ENCODE measurements at places on chromosomes 6 and 20.
A peak's percentile ranks its signal among the peaks of the same experiment; 100 is the strongest.

- DNase-seq, result no peak
Measured at GRCh38 chr6:105091140-105091829, 88.5 kb downstream of the POPDC3 start.

GRCh38 chr20:38147163-38147562 lies 17.9 kb downstream of the TGM2 start:
- DNase-seq, result no peak

- DNase-seq, result no peak
Measured at GRCh38 chr6:91573826-91574416, 987.0 kb upstream of the MAP3K7 start.

DNA sequence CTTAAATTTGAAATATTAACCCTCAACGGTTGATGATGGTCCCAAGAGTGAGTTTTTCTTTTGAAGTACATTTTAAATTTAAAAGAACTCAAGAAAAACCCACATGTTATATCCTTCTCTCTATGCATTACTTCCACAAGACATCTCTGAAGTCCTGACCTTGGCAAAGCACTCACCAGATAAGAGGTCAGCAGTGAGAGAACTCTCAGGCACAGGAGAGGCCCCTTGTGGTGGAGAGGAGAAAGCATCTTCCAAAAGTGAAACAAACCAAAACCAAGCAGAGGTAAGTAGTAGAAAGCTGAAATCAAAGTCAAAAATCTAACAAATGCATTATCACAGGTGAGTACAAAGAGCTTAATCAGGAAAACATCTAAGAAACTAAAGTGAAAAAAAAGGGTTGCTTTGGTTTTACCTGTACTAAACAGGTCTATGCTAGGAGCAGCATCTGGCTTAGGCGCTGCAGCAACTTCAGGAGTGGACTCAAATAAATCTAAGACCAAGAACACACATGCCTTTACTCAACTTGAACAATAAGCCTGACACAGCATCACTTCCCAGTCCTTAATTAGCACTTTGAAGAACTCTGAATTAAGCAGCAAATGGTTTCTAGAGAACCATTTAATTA lies 80.5 kb downstream of the PRSS35 start:
- peak; percentile 1 for DNase-seq

DNA sequence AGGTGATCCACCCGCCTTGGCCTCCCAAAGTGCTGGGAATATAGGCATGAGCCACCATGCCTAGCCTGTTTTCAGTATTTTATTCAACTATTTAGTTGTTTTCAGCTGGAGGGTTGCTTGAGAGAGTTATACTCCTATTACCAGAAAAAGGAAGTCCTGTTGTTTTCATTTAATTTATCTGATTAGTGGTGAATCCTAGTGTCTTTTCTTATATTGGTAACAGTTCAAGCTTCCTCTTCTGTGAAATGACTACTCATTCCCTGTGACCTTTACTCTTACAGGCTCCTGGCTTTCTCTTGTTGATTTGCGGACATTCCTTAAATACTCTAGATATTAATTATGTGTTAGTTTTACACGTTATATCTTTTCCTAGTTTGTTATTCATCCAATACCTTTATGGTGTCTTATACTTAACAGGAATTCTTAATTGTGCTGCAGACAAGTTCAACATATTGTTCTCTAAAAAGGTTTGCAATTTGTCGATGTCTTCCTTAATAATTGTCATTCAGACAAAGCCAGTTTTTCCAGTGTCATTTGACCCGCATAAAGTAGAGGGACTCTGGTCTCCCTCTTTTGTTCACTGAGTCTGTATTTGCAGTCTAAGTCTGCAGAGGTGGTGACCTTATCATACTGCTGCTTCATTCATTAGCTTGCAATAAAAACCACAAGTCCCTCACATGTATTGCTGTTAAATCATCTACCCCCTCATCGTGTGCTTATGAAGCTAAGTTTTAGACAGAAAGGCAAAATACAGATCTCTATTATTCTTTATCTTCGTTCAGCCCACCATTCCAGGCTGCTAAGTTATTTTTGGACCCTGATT lies 51.4 kb downstream of the ZBTB9 start:
- DNase-seq, result no peak

GRCh38 chr6:23713211-23713610 lies 412.8 kb upstream of the NRSN1 start:
- DNase-seq, result no peak

DNA sequence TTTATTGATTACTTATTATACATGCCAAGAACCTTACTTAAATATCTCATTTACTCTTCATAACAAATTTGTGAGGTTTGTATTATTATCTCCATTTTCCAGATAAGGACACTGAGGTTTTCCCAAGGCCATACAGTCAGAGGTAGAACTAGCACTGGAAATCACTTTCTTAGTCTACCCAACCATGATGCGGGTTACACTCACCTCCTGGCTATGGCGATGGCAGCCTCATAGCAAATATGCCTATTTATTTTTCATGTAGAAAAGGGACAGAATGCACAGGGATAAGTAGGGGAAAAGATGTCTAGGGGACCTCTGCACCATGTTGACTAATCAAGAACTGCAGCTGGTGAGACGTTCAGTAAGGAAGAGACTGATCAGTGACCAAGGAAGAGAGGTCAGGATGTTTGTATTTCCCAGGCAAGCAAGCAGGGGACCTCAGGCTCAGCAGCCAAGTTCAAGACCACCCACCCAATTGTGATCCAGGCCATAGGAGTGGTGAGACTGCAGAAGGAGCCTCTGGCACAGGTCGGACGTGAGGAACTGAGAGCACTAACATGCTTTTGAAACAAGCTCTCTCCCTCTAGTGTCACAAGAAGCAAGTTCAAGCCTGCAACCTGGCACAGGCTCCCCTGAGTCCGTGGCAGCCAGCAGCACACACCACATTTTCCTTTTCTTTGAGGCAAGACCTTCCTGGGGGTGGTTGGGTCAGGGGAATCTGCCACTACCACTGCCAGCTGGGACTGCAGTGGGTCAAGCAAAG lies 97.8 kb downstream of the GMPR start:
- DNase-seq, result no peak

GRCh38 chr6:150685860-150686259 lies 86.2 kb downstream of the PLEKHG1 start:
- DNase-seq, result no peak

GRCh38 chr6:167703781-167704180 lies 122.9 kb upstream of the AFDN start:
- no peak for DNase-seq

- DNase-seq, result no peak
Measured at GRCh38 chr20:8213831-8214587, 81.9 kb downstream of the PLCB1 start.

DNA sequence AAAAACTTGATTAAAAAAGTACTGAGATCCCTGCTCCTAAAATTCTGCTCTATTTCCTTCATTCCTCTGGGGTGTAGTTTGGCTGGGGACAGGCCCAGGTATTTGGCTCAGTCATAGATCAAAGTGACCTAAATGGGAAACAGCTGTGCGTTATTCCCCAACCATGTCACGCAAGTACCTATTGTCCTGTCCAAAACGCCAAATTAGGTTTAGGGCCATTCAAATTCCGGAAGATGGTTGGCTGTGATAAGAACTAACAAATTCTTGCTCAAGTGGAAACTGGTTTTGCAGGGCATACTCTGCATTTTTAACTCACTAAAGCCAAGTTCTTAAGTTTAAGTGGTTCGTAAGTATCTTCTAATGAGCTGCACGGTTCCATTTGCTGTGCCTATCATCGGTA lies 147.6 kb upstream of the TMEM170B start:
- no peak for DNase-seq

DNA sequence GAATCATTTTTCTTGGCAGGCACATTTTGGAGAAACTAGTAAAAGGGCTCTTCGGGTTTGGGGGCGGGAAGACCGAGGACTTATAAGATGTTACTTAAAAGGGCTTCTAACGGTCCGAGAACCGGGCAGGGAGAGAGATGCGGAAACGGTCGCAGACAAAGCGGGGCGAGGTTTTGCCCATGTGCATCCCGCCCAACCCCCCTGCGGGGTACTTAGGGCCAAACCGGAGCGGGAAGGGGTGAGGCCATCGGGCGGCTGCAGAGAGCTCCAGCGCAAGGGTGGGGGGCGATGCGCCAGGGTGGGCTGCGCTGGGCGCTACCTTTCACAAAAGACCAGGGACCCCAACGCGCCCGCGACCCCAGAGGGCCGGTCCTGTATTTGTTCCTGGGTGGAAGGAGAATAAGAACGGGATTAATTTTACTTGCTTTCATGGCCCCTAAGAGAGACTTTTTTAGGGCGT lies 616 bp downstream of the TUBB start:
- DNase-seq, result peak; percentile 49

- no peak for DNase-seq
Measured at GRCh38 chr6:150567380-150567779, 32.3 kb upstream of the PLEKHG1 start.

GRCh38 chr6:152428126-152428525 lies 209.0 kb downstream of the SYNE1 start:
- no peak for DNase-seq

- DNase-seq, result peak; percentile 85
Measured at GRCh38 chr6:3139090-3139903, 18.0 kb downstream of the TUBB2A start.

DNA sequence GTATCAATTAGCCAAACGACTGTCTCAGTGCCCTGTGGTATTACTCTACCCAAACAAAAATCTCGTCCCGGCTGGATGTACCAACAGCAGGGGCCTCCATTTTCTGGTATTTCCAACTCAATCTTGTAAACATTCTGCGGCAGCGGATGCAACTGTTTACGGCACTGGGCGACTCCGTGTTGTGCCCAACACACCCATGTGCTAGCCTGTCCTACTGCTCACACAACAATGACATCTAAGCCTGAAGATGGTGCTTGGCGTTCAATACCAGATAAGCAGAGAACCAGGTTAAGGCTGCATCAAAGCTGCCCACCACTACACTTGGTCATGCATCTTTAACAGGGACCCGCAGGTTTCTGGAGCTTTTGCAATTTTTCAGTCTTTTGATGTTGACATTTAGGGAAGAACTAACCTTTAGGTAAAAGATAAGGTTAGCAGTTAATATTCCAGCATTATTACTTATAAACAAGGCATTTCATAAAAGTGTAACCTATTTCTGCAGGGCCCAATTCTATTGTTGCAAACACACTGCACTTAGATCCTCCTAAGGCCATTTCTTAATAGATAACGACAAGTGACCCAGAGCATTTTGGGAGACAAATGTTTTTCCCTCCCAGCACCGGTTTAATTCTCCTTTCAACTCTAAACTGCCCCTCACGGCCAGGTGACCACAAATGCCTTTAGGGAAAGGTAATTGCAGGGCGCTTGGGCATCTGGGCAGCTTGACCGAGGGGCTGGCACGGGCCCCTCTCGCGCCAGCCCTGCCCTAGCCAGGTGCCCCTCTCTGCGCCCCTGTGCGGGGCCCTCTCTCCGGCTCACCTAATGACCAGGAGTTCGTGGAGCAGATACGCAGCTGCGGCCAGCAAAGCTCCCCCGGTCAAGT lies 945 bp downstream of the FAXC start:
- DNase-seq, result peak; percentile 12

DNA sequence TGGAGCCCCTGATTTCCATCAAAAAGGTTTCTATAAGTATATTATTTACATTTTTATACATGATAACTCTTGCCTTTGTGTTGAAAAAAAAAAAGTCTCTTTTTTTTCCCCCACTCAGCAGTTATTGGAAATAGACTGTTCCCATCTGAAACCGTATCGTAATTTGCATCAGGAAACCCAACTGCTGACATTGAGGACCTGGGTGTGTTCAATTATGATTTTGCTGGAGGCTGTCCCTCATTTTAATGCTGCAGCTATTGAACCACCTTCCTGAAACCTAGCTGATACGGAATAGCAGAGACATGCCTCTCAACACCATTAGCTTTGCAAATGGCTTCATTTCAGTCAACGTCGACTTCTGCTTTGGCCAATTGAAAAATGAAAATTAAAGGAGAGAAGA lies 98.9 kb downstream of the ZNF217 start:
- no peak for DNase-seq
